H9 (cell line): ENCODE measurements at places on chromosomes 6 and 20. TPM values are rescaled to one million over a fixed set of nuclear protein-coding genes. Genes with fewer than 3 reads are reported as not detected.

SIGLEC1 gene
- not detected in 2 replicates for total RNA-seq

RSPO3 gene
- not detected in 2 replicates for total RNA-seq

KCNQ2 gene
- 69.2 and 71.5 TPM in 2 replicates for total RNA-seq

ELOVL2 gene
- 0.46 and 0.57 TPM in 2 replicates for total RNA-seq

AK9 gene
- total RNA-seq, result 2.3 and 3.0 TPM in 2 replicates

CRISP3 gene
- not detected in 2 replicates for total RNA-seq

OR2H2 gene
- not detected in 2 replicates for total RNA-seq

ADGRF1 gene
- not detected in 2 replicates for total RNA-seq

C20orf144 gene
- 0.24 and 0.26 TPM in 2 replicates for total RNA-seq

PAK5 gene
- total RNA-seq, result 0.20 and 0.37 TPM in 2 replicates

TCF21 gene
- not detected in 2 replicates for total RNA-seq

DNA sequence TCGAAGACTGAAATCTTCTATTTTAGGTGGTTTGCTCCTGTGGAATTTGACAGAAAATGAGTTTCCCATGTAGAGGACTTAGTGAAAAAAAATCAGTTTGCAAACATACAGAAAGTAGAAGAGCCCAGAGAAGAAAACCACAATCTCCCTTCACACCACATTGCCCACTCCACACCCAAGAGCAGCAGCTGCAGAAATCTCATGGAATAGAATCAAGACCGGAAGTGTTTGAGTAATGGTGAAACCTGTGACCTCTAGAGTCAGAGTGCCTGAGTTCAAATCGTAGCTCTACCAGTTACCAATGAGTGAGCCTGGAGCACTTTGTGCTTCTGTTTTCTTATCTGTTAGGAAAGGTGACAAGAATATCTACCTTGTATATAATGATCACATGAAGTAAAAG lies 4.6 kb downstream of the SIRPG start:
- no peaks in the 10 kb centered on the region for H3K36me3 ChIP-seq
- H3K27me3 ChIP-seq, result no peaks in the 10 kb centered on the region
- H3K4me1 ChIP-seq, result no peaks in the 10 kb centered on the region
- H3K27ac ChIP-seq, result no peak overlapping the region
- no peak overlapping the region for H3K4me3 ChIP-seq
- no peak for DNase-seq

- H3K4me3 ChIP-seq, result no peak overlapping the region
- no peak for DNase-seq
- no peaks in the 10 kb centered on the region for H3K36me3 ChIP-seq
Observed at GRCh38 chr6:12528136-12528535, 188.4 kb upstream of the PHACTR1 start.

DNA sequence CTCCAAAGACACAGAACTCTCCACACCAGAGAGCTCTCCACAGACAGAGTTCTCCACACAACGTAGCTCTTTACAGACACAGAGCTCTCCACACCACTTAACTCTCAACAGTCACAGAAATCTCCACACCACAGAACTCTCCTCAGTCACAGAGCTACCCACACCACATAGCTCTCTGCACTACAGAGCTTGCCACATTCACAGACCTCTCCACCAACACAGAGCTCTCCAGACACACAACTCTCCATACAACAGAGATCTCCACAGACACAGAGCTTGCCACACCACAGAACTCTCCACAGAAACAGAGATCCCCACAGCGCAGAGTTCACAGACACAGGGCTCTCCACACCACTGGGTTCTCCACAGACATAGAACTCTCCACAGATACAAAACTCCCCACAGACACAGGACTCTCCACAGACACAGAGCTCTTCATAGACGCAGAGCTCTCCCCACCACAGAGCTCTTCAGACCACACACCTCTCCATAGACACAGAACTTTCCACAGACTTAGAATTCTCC lies 52.5 kb downstream of the ERMARD start:
- H3K4me3 ChIP-seq, result no peak overlapping the region
- H3K36me3 ChIP-seq, result no peaks in the 10 kb centered on the region
- 0 out of 2 replicates have a peak, but pooled peaks cover 2% of the 10 kb centered on the region for H3K27me3 ChIP-seq

- no peak overlapping the region for H3K27ac ChIP-seq
- H3K36me3 ChIP-seq, result no peaks in the 10 kb centered on the region
- DNase-seq, result no peak
- H3K4me3 ChIP-seq, result no peak overlapping the region
- H3K27me3 ChIP-seq, result no peaks in the 10 kb centered on the region
- no peaks in the 10 kb centered on the region for H3K4me1 ChIP-seq
Observed at GRCh38 chr6:41449399-41450245, 96.6 kb upstream of the FOXP4 start.

GRCh38 chr6:109323241-109323640 lies 59.0 kb downstream of the CD164 start:
- no peak overlapping the region for H3K27ac ChIP-seq
- H3K4me1 ChIP-seq, result no peaks in the 10 kb centered on the region
- DNase-seq, result no peak
- no peaks in the 10 kb centered on the region; the same call in 1 of the 2 replicates for H3K27me3 ChIP-seq

- H3K4me3 ChIP-seq, result no peak overlapping the region
- peaks cover 6% of the 10 kb centered on the region; the same call in 1 of the 2 replicates for H3K36me3 ChIP-seq
- DNase-seq, result no peak
- H3K27me3 ChIP-seq, result no peaks in the 10 kb centered on the region
- H3K4me1 ChIP-seq, result peaks cover 2% of the 10 kb centered on the region; the same call in 1 of the 2 replicates
- no peak overlapping the region for H3K27ac ChIP-seq
Observed at GRCh38 chr6:108655806-108656651, 95.3 kb downstream of the FOXO3 start.

DNA sequence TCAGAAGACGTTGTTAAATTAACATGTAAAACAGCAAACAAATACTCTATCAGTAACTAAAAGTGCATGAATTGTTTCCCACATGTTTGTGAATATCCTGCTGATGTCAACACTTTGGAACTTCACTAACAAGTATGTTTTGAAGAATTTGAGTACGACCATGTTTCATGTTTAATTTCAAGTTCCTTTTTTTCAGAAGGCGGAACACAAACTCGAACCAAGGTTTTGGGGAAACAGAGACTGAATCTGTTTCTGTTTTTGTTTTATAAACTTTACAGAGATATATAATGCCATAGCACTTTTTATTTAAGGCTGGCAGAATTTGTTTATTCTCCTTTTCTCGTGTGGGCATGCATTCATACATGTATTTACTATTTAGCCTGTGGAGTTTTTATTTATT lies 509.3 kb upstream of the CITED2 start:
- H3K27me3 ChIP-seq, result no peaks in the 10 kb centered on the region
- no peak overlapping the region; the same call in 2 of the 3 replicates for H3K4me3 ChIP-seq
- H3K4me1 ChIP-seq, result peaks cover 8% of the 10 kb centered on the region; the same call in 1 of the 2 replicates
- no peak overlapping the region for H3K27ac ChIP-seq

GRCh38 chr6:96015518-96016333 lies at the start of gene FUT9:
TSS of gene FUT9 (plus strand) at chr6:96015974. CDS start at chr6:96203156, 187,182 bp downstream.
- peak within 1 kb of the TSS; percentile 88 for H3K4me3 ChIP-seq
- H3K27me3 ChIP-seq, result no peaks in the 10 kb centered on the region; the same call in 1 of the 2 replicates
- peak; percentile 86 for DNase-seq
- H3K27ac ChIP-seq, result peak within 1 kb of the TSS; percentile 19

DNA sequence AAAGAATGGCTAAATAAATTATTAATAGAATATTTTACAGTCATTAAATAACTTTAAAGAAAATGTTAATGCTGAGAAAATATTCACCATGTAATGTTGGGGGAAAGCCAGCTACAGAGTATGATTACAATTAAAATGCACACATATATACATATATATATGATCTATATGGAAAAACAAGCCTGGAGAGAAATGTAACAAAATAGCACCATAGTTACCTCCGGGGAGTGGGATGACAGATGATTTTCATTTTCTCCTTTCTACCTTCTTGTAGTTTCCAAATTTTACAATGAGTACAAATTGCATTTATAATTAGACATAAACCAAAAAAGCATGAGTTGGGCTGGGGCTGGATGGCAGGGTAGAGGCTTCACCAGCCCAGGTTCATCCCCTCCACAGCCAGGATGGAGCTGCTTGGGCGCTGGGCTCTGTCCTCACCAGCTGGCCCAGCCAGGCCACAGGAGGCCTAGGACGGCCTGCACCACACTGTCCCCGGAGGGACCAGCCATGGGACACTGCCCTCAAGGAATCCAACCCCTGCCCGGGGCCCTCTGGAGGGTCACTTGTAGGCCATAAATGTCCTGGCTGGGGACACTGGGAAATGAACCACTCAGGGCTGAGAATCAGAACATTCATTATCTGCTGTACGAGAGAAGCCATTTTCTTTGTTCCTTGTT lies 10.3 kb downstream of the C20orf203 start:
- no peaks in the 10 kb centered on the region for H3K4me1 ChIP-seq
- H3K4me3 ChIP-seq, result no peak overlapping the region
- no peaks in the 10 kb centered on the region for H3K27me3 ChIP-seq
- no peak for DNase-seq
- no peaks in the 10 kb centered on the region for H3K36me3 ChIP-seq

- no peak for DNase-seq
- H3K27ac ChIP-seq, result no peak overlapping the region
- peaks cover 4% of the 10 kb centered on the region; the same call in 1 of the 2 replicates for H3K4me1 ChIP-seq
- H3K4me3 ChIP-seq, result no peak overlapping the region
- H3K36me3 ChIP-seq, result no peaks in the 10 kb centered on the region
Observed at GRCh38 chr6:152952866-152953509, 29.9 kb downstream of the FBXO5 start.

DNA sequence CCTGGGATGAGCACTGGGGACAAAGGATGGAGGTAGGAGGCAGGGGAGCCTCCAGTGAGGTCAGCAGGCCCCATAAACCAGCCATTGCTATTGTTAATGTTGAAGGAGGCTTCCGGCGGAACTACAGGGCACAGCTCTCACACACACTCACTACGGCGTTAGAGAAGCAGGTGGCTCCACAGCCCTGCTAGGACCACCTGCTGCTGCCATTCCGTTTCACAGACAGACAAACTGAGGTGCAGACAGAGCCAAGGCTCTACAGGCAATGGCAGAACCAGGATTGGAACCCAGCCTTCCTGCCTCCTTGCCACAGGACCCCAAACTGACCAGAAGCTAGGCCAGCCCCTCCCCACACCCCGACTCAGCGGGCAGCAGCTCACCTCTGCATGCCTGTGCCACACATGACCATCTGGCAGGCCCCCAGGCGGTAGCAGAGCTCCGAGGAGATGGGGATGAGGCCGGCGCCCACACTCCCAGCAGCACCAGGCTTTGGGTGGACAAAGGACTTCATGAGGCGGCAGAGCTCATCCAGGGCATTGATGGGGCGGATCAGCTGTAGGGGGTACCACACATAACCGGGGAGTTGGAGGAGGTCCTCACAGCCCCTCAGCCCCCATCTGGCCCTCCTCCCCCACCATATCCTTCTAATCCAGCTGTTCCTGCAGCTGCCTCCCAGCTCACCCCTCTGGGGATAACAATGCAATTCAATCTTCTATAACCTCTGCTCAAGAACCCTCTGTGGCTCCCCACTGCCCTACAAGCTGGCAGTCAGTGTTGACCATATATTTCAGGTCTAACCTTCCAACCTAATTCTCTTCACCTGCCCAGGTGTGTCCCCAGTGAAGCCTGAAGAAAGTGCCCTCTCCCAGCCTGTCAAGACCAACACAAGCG lies 198.5 kb downstream of the PREX1 start:
- no peaks in the 10 kb centered on the region for H3K27me3 ChIP-seq
- no peak overlapping the region; the same call in 2 of the 3 replicates for H3K4me3 ChIP-seq
- no peaks in the 10 kb centered on the region for H3K4me1 ChIP-seq
- no peaks in the 10 kb centered on the region for H3K36me3 ChIP-seq
- H3K27ac ChIP-seq, result no peak overlapping the region

DNA sequence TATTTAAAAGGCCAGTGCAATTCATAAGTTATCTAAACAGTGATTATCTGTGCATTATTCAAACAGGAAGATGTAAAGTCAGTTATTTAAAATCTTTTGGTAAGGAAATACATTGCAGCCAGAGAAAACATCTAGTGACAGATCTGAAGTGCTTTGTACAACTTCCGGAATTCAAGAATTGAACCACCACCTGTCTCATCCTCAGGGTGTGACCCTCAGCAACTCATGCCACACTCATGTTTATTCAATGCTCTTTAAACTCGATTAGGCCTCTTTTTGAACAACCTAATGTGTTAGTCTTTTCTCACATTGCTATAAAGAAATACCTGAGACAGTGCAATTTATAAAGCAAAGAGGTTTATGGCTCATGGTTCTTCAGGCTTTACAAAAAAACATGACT lies 62.6 kb upstream of the GGTLC1 start:
- no peak overlapping the region for H3K4me3 ChIP-seq
- no peak overlapping the region for H3K27ac ChIP-seq
- DNase-seq, result no peak
- no peaks in the 10 kb centered on the region for H3K36me3 ChIP-seq
- H3K4me1 ChIP-seq, result no peaks in the 10 kb centered on the region

- no peaks in the 10 kb centered on the region for H3K27me3 ChIP-seq
- peaks cover under 1% of the 10 kb centered on the region; the same call in 1 of the 3 replicates for H3K36me3 ChIP-seq
- 0 out of 2 replicates have a peak, but pooled peaks cover 3% of the 10 kb centered on the region for H3K4me1 ChIP-seq
- peak; percentile 79 for DNase-seq
- peak overlapping the region; percentile 61 for H3K4me3 ChIP-seq
Observed at GRCh38 chr6:30541515-30542403, 14.5 kb downstream of the GNL1 start.

- H3K4me3 ChIP-seq, result no peak overlapping the region
- peaks cover 2% of the 10 kb centered on the region; the same call in 1 of the 2 replicates for H3K27me3 ChIP-seq
- DNase-seq, result no peak
- H3K4me1 ChIP-seq, result no peaks in the 10 kb centered on the region
Observed at GRCh38 chr20:61973515-61974356, 91.9 kb downstream of the TAF4 start.

DNA sequence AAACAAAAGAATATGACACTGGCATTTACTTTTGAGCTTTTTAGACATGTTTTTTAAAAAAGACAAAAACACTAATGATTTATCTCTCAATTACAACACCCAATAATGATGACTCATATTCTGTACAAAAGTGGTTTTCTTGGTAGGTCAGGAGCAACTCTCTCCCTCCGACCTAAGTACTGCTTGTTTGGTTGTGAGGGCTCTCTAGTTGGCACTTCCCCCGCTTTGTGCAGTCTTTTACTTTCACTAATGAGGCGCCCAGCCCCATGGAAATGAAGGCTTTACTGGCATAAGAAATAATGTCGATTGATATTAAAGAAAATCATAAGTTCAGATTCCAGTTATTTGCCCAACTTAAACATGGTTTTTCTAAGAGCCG lies 1.3 kb downstream of the KPNA5 start:
- H3K36me3 ChIP-seq, result peaks cover 19% of the 10 kb centered on the region
- no peak for DNase-seq
- H3K27ac ChIP-seq, result no peak overlapping the region
- peaks cover 2% of the 10 kb centered on the region; the same call in 1 of the 2 replicates for H3K4me1 ChIP-seq

- DNase-seq, result no peak
- H3K27ac ChIP-seq, result no peak overlapping the region
- H3K4me3 ChIP-seq, result no peak overlapping the region
- peaks cover 7% of the 10 kb centered on the region; the same call in 1 of the 2 replicates for H3K4me1 ChIP-seq
- H3K36me3 ChIP-seq, result no peaks in the 10 kb centered on the region
Observed at GRCh38 chr20:2809690-2810089, 5.1 kb upstream of the C20orf141 start.

- H3K4me1 ChIP-seq, result no peaks in the 10 kb centered on the region
- no peaks in the 10 kb centered on the region for H3K36me3 ChIP-seq
- H3K27ac ChIP-seq, result no peak overlapping the region
Observed at GRCh38 chr6:105211831-105212230, 32.0 kb upstream of the POPDC3 start.

- H3K27ac ChIP-seq, result no peak overlapping the region
- H3K36me3 ChIP-seq, result no peaks in the 10 kb centered on the region
- no peak overlapping the region for H3K4me3 ChIP-seq
- no peak for DNase-seq
- no peaks in the 10 kb centered on the region for H3K27me3 ChIP-seq
- no peaks in the 10 kb centered on the region for H3K4me1 ChIP-seq
Observed at GRCh38 chr6:104130343-104130742, 729.4 kb downstream of the HACE1 start.

- H3K4me3 ChIP-seq, result no peak overlapping the region
- DNase-seq, result no peak
- no peaks in the 10 kb centered on the region for H3K27me3 ChIP-seq
Observed at GRCh38 chr6:122799140-122799745, 10.2 kb downstream of the SMPDL3A start.

GRCh38 chr6:3348821-3349220 lies 90.1 kb downstream of the PSMG4 start:
- H3K4me1 ChIP-seq, result peaks cover 15% of the 10 kb centered on the region
- H3K36me3 ChIP-seq, result peaks cover 7% of the 10 kb centered on the region
- H3K27me3 ChIP-seq, result no peaks in the 10 kb centered on the region
